Stimulated activated CD8-positive, alpha-beta memory T cell treated with anti-CD3 and anti-CD28 coated beads, Interleukin-4, amount 100 ng/mL, for 24 hours (primary cell): ENCODE measurements at places on chromosomes 3 and 15.
A peak's percentile ranks its signal among the peaks of the same experiment; 100 is the strongest.

- no peak for DNase-seq
These were observed 364.0 kb downstream of the ZIC1 start for GRCh38 chr3:147773116-147773630.

DNA sequence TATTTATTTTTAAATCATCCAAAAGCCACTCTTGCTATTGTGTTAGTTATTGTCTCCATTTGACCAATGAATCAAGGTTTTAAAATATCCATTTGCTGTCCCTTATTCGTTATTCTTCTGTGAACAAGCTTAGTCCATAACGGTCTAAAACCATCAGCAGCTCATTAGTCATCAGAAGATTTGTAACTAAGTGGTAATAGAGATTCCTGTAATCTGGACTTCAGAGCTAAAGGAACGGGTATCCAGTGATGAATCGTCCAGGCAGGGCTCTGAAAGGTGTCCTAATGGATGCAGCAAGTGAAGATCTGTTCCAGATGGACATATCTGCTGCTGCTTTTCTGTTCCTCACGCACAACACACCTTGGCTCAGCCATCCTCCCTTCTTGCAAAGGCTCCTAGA is 362.7 kb upstream of the CFAP20DC start:
- no peak for DNase-seq

DNA sequence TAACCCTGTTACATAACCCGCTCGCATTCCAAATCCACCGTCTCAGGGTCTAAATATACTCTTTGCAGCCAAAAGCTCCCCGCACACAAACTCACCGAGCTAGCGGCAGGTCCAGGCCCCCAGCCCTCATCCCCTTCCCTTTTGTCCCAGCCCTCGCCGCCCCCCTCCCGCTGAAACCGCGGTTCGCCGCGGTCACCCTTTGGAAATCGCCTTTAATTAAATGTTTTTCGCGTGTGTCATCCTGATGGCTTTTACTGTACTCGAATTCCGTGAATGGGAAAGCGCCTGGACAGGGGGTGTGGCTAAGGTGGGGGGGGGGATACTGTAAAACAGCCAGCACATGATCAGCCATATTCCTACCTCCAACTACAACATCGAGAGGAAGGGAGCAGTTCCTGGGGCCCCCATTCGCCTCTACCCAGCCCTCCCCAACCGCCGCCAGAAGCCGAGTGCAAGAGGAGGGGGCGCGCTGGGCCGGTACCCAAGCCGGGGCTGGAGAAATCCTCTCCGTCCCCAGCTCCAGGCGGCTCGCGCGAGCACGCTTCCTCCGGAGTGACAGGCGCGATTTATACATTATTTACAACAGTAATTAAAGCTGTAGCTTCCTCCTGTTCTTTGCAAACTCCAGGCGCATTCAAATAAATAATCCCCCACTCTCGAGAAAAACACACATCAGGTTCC is 1.7 kb downstream of the RORA start:
- DNase-seq, result no peak

DNA sequence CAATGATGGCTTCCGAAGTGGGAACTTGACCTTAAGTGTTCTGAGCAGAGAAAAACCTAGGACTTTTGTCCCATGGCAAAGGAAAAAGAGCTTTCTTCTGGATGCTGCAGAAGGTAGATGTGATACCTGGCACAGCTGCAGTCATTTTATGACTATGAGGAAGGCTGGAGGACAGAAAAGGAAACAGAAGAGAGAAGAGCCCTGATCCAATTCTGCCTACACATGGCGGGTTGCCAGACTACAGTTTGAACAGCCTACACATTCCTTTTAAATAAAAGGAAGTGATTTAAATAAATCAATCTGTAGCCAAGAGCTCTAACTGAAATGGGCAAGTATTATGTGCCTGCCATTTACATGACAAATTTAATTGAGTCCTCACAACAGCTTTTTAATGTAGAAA is 43.6 kb upstream of the CHRNB4 start:
- no peak for DNase-seq

- no peak for DNase-seq
These were observed 103.9 kb upstream of the CHD2 start for GRCh38 chr15:92796161-92796611.

- DNase-seq, result peak; percentile 48
These were observed 15.4 kb downstream of the IDH2 start for GRCh38 chr15:90086868-90087268.

DNA sequence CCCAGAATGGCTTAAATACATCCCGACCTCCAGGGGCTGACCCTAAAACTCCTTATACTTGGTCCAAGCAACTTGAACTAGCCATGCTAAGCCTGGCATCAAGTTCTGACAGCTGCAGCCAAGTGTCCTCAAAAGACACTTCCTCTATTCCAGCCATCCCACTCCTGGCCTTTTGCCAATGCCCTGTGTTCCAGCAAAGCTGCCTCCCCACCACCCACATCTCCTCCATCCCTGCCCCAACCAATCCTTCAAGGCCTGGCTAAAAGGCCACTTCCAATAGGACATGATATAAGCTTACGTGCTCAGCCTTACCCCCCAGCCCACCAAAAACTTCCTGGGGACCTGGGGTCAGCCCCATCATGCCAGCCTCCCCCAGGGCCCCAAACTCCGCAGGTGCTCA is 40.9 kb downstream of the SEMA3G start:
- no peak for DNase-seq

DNA sequence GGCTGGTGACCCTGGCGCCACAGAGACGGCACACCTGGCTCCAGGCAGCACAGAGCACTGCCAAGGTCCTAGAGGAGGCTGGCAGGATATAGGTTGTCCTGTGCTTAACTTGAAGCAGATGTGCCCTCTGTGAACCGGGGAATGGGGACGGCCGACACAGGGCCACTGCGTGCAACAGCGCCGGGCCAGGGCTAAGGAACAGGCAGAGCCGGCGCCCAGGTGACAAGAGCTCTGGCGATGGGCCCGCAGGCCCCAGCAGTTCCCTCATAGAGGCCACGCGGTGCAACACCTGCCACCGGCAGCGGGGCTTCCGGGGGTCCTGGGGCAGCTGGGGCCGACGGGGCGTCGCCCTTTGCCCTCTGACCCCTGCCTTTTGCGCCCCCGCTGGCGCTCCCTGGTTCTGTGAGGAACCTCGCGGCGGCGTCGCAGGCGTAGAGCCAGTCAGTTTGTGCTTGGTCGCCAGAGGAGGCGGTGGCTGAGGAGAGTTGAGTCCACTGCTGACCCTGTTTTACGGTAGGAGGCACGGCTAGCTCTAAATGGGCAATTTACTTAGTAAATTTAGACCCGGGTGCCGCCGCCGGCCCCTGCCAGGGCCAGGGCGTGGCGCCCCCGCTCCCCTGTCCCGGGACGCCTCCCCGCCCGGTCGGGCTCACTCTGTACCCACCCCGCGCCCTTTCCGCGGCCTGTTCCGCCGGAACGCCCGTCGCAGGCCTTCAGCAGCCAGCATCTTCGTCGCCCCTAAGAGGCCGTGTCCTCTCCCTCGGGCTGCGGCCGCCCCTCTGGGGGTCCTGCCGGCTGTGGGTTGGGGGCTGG is at the start of gene NPAP1:
NPAP1 (plus strand) TSS at position 444 of the 813 bp plus-strand sequence; CDS start at position 537, 93 bp downstream.
- no peak for DNase-seq

DNA sequence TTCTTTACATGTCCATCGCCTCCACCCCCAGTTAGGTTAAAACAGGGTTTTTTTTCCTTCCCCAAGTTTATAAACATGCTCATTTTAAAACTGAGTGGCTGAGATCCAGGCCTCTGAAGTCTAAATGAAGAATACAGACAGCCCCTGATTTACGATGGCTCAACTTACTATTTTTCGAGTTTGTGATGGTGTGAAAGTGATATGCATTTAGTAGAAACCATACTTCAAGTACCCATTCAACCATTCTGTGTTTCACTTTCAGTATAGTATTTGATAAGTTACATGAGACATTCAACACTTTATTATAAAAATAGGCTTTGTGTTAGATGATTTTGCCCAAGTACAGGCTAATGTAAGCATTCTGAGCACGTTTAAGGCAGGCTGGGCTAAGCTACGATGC is 30.5 kb upstream of the GNB5 start:
- no peak for DNase-seq

- no peak for DNase-seq
These were observed 693.7 kb downstream of the MCTP2 start for GRCh38 chr15:94924971-94925598.

- DNase-seq, result no peak
These were observed 21.7 kb downstream of the PRR20G start for GRCh38 chr3:127266186-127266585.

DNA sequence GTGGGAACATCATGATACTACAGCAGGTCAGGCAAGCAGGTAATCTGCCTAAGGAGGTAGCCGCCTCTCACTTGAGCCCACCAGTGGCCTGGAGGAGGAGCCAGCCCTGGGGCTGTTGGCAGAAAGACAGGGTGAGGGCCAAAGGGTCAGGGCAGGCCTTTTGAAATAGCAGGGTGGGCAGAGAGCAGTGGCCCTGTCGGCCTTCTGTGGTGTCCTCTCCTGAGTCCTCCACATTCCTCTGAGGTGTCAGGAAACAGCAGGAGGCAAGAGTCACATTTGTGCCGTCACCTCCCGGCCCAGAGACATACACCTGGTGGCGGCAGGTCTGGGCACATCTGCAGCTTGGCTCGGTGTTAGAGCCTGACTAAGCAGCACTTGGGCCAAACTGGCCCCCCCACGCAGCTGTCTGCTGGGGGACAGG is 3.9 kb upstream of the BNC1 start:
- DNase-seq, result no peak

- DNase-seq, result no peak
These were observed 243.2 kb downstream of the ROBO2 start for GRCh38 chr3:77283108-77283507.

DNA sequence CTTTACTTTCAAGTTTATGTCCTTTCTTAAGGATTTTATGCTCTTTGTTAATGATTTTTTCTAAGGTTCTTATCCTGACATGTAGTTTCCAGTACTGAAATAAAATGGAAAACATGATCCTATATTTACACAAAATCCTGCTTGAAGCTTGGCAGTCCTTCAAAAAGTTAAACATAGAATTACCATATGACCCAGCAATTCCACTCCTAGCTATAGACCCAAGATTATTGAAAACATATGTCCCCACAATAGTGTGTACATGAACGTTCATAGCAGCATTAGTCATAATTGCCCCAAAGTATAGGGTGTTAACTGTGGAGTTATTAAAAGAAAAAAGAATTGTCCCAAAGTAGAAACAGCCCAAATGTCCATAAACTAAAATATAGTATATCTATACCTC is 33.2 kb downstream of the ITGB5 start:
- no peak for DNase-seq

DNA sequence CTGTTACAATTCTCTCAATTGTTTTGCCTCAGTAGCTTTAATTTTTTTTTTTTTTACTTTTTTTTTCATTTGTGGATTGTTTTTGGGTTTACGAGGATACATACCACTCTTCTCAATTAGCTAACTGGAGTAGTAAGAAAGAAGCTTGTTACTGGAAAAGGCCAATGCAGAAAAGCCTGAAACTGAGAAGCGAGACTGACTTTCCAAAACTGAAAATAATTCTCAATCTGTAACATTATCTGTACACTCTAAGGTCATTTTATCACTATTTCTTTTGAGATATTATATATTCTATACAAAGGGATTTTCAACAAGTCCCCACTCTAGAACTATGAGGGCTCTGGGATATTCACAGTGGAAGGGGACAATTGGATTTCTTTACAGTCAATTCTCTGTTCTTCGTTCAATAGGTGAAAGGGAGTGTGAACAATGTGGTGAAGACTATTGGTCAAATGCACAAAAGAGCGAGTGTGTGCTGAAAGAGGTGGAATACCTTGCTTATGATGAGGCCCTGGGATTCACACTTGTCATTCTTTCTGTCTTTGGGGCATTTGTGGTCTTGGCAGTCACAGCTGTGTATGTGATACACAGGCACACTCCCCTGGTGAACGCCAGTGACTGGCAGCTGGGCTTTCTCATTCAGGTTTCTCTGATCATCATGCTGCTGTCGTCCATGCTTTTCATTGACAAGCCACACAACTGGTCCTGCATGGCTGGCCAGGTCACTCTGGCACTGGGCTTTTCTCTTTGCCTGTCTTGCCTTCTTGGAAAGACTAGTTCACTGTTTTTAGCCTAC is 83.9 kb upstream of the KCNAB1 start:
- DNase-seq, result no peak

DNA sequence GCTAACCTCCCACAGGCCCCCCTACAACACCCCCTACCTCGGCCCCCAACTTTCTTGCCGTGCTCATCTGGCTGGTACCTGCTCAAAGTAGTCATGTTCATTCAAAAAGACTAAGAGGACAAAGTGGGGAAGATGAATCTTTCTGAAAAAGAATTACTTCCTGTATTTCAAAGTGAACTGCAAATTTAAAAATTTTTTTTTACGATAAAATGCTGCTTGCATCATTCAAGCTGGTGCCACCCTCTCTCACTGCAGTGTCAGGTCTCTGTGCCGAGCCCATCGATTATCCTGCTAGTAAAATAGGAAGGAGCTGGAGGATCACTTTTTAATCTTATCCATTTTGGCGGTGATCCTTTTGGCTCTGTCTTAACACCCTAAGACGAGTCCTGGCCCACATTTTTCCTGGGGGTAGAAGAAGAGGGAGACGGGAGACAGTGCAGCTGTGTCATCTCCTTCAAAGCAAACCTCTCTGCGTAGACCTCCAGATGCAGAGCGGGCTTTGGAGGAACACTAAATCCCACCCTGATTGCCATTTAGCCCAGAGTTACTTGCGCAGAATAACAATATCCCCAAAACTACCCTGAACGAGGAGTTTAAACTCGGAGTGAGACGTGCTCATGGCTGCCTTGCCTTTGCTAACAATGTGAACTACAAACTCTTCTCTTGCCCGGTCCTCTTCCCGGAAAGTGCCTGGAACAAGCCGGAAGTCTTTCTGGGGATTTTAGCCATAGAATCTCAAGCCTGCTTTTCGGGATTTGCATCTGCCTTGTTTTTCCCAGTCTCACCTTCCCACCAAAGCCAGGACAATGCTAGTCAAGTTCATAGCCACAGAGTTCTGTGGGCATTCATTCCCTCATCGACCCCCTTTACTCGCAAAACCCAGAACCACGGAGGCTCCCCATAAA is 66.2 kb upstream of the CGNL1 start:
- DNase-seq, result no peak

DNA sequence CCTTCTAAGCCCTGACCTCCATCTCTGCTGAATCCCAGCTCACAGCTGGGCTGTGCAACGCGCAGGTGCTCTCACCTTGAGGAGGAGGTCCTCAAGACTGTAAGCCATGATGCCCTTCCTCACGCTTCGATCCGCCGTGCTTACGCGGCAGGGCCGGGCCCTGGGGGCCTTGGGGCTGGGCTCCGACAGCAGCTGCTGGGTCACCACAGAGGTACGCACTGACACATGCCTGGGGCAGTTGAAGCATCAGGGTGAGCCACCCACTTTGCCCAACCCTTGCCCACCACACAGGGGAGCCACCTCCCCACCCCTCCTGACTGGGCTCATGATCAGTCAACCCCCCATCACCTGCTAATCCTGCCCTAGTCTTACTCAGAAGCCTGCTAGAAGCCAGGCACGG is 3.1 kb downstream of the CIDEC start:
- DNase-seq, result no peak

DNA sequence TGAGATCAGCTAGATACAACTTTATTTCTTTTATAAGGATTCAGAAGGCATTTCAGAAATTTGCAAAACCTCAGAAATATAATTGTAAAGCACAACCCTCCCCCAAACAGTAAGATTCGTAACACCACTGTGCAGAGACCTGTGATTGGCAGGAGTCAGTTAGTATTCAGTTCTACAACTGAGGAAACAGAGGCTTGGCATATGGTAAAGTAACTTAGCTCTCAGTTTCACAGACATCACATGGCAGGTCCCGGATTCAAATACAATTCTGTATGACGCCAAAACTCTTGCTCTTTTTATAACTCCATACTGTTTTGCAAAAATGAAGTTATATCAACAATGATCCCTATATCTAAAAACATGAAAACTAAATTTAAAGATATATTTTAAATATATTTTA is 225.6 kb upstream of the LMCD1 start:
- no peak for DNase-seq
